ENCODE measurements at places on chromosomes 2 and 18. TPM values are rescaled to one million over a fixed set of nuclear protein-coding genes. Genes with fewer than 3 reads are reported as not detected.

Gene LRP2
- total RNA-seq, result 0.04 TPM

Gene PTPRN
- total RNA-seq, result 8.8 TPM

Gene ERBB4
- total RNA-seq, result 0.18 TPM

Gene STARD6
- total RNA-seq, result 0.06 TPM

Gene HAAO
- total RNA-seq, result 3.4 TPM

Gene VWA3B
- total RNA-seq, result not detected

Gene PRR30
- not detected for total RNA-seq

Gene SP100
- total RNA-seq, result 107 TPM

Gene POTEC
- total RNA-seq, result not detected

Gene DPP10
- total RNA-seq, result 14.6 TPM

Gene CXCR4
- total RNA-seq, result 344 TPM

Gene CAD
- total RNA-seq, result 16.0 TPM

Gene RAB11FIP5
- 29.5 TPM for total RNA-seq

Gene CNDP1
- not detected for total RNA-seq

Gene LONRF2
- total RNA-seq, result 43.2 TPM

Gene HOXD10
- 0.14 TPM for total RNA-seq

Gene SPC25
- 0.38 TPM for total RNA-seq

Gene BCL2
- total RNA-seq, result 0.85 TPM

Gene TOGARAM2
- total RNA-seq, result 0.93 TPM

Gene RNF144A
- 40.9 TPM for total RNA-seq

Gene CNRIP1
- 14.0 TPM for total RNA-seq

Gene ST6GAL2
- total RNA-seq, result 0.28 TPM

Gene ACSL3
- total RNA-seq, result 62.2 TPM

Gene DNAJC10
- 61.3 TPM for total RNA-seq

Gene GAREM1
- total RNA-seq, result 16.0 TPM

Gene PSTPIP2
- total RNA-seq, result 9.4 TPM

Gene BMP10
- total RNA-seq, result not detected

Gene WNT6
- total RNA-seq, result 1.7 TPM

Gene GALNT13
- total RNA-seq, result 11.8 TPM

Gene INSIG2
- total RNA-seq, result 18.2 TPM

Gene SLC9A4
- not detected for total RNA-seq

Gene STEAP3
- total RNA-seq, result 21.2 TPM

Gene DTNA
- total RNA-seq, result 21.6 TPM

Gene RSAD2
- total RNA-seq, result 4.6 TPM

Gene LYG2
- total RNA-seq, result not detected

Gene RPRM
- total RNA-seq, result 15.8 TPM

Gene HTRA2
- total RNA-seq, result 39.2 TPM

Gene CFAP53
- 0.78 TPM for total RNA-seq

Gene DYSF
- 22.4 TPM for total RNA-seq

Gene LHCGR
- 0.65 TPM for total RNA-seq

Measured in adrenal gland (tissue), 19 donors.